Foreskin keratinocyte (primary cell): ENCODE measurements at places on chromosomes 16 and 17. TPM values are rescaled to one million over a fixed set of nuclear protein-coding genes. Genes with fewer than 3 reads are reported as not detected.

The SETD6 gene
- total RNA-seq = 12.5 and 13.6 TPM in 2 replicates

The PIGL gene
- 13.7 and 16.2 TPM in 2 replicates for total RNA-seq

The KRT26 gene
- total RNA-seq = not detected in 2 replicates

The CUEDC1 gene
- total RNA-seq = 11.6 and 13.1 TPM in 2 replicates

The ODAD4 gene
- 0.85 and 0.88 TPM in 2 replicates for total RNA-seq

The CDH8 gene
- 0.21 and 0.37 TPM in 2 replicates for total RNA-seq

The CACNG5 gene
- not detected in 2 replicates for total RNA-seq

The ARHGAP44 gene
- total RNA-seq = 2.8 and 3.0 TPM in 2 replicates

The SPG7 gene
- total RNA-seq = 66.2 and 70.7 TPM in 2 replicates
